T-helper 17 cell (primary cell): ENCODE measurements at places on chromosomes 5 and 9.

DNA sequence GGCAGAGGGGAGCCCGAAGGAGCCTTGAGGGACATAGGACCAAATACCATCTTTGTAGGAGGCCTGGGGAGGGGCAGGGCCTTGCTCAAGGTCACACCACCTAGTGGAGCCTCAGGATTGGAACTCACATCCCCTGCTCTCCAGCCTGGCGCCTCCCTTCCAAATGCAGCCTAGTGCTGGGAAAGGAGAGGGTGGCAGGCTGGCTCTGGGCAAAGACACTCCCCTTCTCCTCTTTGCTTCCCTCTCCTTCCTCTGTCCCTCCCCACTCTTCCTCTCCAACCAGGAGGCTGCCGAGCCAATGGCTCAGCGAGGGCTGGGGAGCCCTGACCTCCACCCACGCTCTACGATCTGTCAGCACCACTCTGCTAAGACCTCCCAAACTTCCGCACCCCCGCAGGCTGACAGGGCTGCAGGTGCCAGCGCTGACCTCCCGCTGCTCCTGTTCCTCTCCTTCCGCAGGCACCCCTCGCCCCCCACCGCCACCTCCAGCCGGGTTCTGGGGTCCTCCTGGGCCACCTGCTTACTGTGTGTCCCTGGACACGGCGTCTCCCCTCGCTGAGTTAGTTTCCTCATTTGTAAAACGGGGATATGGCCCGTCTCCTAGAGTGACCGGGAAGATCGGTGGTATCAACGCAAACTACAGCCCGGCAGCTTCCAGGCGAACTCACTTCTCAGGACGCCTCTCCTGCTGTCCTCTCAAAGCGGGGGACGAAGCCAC is 52.9 kb downstream of the C9orf50 start:
- no peak for DNase-seq

DNA sequence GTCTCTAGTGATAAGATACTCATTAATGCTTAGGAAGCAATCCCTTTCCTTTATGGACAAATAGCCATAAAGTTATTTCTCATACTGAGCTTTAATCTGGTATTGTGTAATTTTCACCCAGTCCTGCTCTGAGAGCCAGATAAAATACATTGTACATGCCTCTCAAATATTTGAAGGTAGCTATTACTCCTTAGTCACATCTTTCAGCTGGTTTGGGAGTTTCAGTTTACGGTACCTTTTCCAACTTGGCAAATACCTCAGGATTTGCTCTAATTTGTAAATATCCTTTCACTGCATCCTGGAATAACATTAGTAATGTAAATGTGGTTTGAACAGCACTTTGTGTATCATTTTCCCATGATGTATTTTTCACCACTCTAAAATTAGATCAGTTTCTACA is 47.4 kb downstream of the ABHD17B start:
- DNase-seq = no peak

DNA sequence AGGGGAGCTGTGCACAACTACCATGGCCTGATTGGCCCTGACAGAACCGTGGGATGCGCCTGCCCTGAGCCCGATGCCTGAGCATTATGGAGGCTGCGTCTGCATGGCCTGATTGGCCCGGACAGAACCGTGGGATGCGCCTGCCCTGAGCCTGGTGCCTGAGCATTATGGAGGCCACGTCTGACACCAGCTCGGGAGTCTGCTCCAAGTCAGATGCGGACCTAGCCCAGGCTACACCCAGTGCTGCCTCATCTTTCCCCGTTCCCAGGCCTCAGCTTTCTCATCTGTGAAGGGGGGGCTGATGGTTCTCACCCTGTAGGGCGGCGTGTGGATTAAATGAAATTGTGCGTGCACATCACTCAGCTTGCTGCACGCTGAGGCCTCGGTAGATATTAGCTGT is 7.3 kb downstream of the CEP72 start:
- no peak for DNase-seq

GRCh38 chr5:143036146-143036927 is 266.2 kb downstream of the ARHGAP26 start:
- no peak for DNase-seq

DNA sequence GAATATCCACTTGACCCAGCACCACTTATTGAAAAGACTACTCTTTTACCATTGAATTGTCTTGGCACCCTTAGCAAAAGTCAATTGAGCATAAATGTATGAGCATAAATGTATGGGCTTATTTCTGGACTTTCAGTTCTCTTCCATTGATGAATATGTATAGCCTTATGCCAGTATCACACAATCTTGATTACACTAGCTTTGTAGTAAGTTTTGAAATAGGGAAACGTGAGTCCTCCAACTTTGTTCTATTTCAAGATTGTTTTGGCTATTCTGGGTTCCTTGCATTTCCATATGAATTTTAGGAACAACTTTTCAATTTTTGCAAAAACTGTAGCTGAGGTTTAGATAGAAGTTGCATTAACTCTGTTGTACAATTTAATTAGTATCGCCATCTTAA is 601.0 kb downstream of the TLE1 start:
- no peak for DNase-seq

DNA sequence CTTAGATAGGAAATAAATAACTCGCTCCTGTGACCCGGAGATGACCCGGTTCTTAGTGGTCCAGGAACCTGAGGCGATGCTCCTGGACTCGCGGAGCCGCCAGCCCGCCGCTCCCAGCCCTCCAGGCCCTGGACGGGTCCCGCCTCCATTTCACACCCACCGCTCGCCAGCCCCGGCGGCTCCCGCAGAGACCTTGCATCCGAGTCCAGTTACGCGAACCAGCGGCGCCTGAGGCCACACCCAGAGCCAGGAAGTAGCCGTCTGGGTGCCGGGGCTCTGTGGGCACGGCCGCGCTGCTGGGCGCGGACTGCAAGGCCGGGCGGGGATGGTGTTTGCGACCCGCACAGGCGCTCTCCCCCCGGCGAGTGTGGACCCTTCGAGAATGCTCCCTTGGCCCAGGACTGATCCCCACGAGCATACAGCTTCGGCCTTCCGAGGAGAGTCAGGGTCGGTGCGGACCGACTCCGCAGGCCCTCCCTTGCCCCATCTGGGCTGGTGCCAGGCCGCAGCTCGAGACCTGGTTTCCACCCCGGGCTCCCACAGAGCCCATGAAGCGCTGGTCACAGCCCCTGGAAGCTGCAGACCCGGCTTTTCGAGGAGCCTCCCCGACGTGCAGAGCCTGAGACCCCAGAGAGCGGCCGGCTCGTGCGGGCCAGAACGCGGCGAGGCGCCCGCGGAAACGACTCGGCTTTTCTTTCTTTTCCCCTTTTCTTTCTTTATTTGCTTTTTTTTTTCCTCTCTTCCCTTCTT is 5.2 kb upstream of the BARX1 start:
- no peak for DNase-seq

DNA sequence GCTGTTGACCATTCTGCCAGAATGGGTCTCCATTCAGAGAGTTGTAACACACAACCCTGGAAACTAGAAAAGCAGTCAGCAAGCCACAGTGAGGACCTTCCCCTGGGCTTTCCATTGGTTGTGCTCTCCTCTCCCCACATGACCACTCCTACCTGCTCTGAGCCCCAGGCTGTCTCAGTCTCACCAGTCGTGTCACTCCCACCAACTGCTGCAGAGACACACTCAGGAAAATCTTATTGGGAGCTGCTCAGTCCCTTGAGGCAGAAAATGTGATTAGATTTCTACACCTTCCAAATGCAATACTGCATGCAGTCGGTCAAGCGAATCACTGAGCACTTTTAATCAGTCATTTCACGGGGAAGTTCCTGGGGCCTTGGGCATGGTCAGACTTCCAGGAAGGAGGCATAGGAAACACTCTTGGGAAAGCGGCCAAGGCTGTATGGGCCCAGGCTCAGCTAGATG is 284.2 kb upstream of the NMUR2 start:
- DNase-seq = no peak

- DNase-seq = no peak
Observed at GRCh38 chr5:4873652-4874051, 266.5 kb upstream of the ADAMTS16 start.

- DNase-seq = peak; percentile 16
Observed at GRCh38 chr9:4792054-4792571, 631 bp upstream of the RCL1 start.

- no peak for DNase-seq
Observed at GRCh38 chr5:67983251-67984110, 232.1 kb upstream of the PIK3R1 start.

- DNase-seq = no peak
Observed at GRCh38 chr5:143379606-143380005, 23.9 kb downstream of the NR3C1 start.

GRCh38 chr5:171388816-171389168 is 1.1 kb downstream of the NPM1 start:
- DNase-seq = no peak

- no peak for DNase-seq
Observed at GRCh38 chr5:133088064-133088463, 36.3 kb downstream of the HSPA4 start.

DNA sequence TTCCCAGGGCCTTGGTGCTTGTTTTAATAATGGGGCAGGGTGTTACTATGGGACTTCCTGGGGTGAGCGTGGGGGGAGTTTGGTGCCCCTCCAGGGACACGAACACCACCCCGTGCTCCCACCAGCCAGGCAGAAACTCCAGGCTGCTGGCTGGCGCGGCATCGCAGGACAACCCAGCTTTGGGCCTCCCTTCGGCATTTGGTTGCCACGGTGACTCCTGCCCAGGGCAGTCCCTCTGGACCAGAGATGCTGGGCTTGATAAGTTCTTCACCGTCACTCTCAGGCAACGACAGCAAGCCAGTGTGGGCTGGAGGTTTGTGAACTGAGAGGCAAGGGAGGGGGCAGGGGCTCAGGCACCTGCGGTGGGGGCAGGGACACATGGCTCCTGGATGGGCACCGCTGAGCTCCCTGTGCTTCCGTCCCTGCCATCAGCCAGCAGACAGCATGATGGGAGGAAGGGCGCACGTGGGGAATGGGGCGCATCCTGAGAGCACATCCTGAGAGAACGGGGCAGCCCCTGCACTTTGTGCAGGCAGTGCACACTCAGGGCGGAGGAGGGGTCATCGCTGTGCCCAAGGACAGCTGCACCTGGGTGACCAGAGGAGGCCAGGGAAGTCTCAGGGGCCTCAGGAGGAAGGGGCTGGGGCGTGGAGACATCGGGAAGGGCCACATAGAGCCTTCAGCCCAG is 116.4 kb downstream of the RXRA start:
- DNase-seq = no peak

DNA sequence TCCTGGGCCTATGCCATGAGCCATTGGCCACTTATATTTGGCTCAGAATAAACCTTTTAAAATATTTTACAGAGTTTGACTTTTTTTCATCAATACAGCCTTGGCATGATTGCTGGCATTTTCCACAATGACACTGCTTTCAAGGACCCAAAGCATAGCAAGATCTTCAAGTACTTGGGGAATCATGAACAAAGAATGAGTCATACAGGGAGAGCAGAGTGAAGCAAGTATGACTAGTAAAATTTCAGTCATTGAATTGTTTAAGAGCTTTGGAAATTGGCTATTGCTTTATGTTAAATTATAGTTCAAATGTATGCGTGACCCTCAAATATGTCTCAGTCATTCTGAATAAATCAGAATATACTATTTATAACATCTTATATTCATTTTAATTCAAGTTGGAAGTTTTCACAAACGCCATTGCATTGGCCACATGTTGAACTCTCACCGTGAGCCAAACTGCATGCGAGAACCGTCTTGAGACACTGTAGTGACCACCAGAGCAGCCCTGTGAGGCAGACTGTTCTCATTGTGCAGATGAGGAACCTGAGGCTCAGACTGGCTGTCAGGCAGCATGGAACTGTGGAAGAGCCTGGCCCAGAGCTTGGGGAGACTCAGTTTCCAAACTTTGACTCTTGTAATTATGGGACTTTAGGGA is 52.9 kb downstream of the GDNF start:
- DNase-seq = no peak

- no peak for DNase-seq
Observed at GRCh38 chr5:60262576-60263295, 369.2 kb upstream of the PDE4D start.

- DNase-seq = no peak
Observed at GRCh38 chr5:146794326-146795029, 84.1 kb downstream of the PPP2R2B start.

DNA sequence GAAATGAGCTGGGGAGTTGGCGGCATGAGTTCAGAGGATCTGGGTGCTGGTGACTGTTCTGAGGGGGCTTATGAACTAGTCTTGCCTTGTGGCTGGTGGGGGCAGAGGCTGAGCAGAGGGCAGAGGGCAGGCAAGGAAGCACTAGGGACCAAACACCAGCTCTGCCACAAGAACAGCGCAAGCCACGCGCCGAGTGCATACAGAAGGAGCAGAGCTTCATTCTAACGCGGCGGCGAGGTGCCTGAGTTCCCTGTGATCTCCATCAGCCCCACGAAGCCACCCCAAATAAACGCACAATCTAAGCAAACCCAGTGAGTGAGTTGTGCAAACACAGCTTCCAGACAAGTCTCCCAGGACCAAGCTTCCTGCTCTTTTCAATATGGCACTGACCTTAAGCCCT is 110.6 kb upstream of the ALDH1B1 start:
- DNase-seq = no peak

DNA sequence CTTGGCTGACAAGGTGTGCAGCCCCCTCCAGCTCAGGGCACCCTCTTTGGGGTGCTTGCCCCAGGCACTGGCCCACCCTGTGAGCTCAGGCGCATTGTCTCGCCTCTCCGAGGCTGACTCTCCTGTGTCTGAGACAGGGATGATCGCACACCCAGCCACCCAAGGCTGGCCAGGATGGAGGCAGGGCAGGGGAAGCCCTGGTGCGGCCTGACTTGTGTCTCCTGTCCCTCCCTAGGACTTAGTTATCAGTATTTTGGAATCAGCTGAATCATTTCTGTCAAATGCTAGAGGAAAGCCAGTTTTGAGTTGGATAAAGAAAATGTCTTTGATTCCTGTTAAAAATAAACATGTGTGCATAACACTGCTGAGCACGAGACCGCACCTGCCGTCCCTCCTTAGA is 2.5 kb upstream of the DBH start:
- no peak for DNase-seq

GRCh38 chr5:29230591-29230990 is 1962.9 kb upstream of the CDH6 start:
- no peak for DNase-seq

DNA sequence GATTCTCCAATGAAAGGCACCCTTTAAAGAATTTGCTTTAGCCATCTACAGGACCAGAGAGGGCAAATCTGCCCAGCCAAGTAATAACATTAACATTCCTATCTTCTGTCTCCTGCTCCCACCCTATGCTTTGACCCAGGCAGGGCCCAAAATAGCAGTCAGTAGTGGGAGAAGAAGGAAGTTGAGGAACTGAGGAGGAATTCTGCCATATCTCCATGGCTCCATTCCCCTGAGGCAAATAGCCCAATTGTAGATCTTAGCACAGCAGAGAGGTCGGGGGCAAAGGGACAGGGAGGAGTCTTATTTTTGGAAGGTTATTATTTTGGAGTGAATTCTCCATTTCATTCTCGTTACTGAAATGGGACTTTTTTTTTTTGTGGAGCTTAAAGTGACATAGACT is 111.1 kb upstream of the IFNK start:
- DNase-seq = no peak

DNA sequence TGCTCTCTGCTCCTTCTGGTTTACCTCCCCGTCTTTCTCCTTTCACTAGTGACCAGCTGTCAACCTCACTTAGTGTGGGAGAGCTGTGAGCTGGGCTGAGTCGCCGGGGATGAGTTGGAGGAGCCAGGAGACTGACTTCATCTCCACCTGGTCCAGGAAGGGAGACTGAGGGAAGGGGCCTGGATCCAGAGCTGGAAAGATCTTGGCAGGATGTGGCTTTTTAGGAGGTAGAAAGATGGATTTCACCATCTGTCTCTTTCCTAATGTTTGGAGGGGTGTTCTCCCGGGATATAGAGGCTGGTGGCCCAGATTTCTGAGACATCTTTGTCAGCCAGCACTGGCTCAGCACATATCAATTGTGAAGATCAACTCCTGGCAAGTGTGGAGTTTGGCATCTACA is 37.1 kb upstream of the TNC start:
- DNase-seq = no peak

GRCh38 chr9:121727295-121728020 is 76.0 kb downstream of the DAB2IP start:
- no peak for DNase-seq
